A549 treated with Hydrocortisone at 1 μM for 4 hours (cell line): ENCODE measurements at places on chromosomes 1 and 21. TPM values are rescaled to one million over a fixed set of nuclear protein-coding genes. Genes with fewer than 3 reads are reported as not detected.

NBPF20 gene
- 2.8 to 4.3 TPM (median 2.9 TPM) in 5 replicates for total RNA-seq

MXRA8 gene
- total RNA-seq: 0.12 to 0.25 TPM (median 0.16 TPM) in 5 replicates

WNT9A gene
- 5.6 to 8.6 TPM (median 7.2 TPM) in 5 replicates for total RNA-seq

FOXD2 gene
- 0.44 to 0.66 TPM (median 0.52 TPM) in 5 replicates for total RNA-seq

TNFRSF18 gene
- total RNA-seq: 0.17 to 0.42 TPM in 2 of 5 replicates, not detected in the others

NUDT4B gene
- 0.52 to 3.4 TPM (median 1.2 TPM) in 5 replicates for total RNA-seq

ATXN7L2 gene
- total RNA-seq: 1.5 to 2.4 TPM (median 2.2 TPM) in 5 replicates

RIPPLY3 gene
- 0.38 to 0.59 TPM (median 0.59 TPM) in 5 replicates for total RNA-seq

RGS8 gene
- total RNA-seq: not detected in 5 replicates

OR2T2 gene
- total RNA-seq: not detected in 5 replicates

GSTM3 gene
- 22.0 to 26.7 TPM (median 24.5 TPM) in 5 replicates for total RNA-seq

FCGR1A gene
- not detected in 5 replicates for total RNA-seq
